Mesothelial cell of epicardium (in vitro differentiated cells): ENCODE measurements at places on chromosomes 13 and 19.

GRCh38 chr13:43776501-43777079 lies 10.2 kb downstream of the ENOX1 start:
- no peak for DNase-seq

DNA sequence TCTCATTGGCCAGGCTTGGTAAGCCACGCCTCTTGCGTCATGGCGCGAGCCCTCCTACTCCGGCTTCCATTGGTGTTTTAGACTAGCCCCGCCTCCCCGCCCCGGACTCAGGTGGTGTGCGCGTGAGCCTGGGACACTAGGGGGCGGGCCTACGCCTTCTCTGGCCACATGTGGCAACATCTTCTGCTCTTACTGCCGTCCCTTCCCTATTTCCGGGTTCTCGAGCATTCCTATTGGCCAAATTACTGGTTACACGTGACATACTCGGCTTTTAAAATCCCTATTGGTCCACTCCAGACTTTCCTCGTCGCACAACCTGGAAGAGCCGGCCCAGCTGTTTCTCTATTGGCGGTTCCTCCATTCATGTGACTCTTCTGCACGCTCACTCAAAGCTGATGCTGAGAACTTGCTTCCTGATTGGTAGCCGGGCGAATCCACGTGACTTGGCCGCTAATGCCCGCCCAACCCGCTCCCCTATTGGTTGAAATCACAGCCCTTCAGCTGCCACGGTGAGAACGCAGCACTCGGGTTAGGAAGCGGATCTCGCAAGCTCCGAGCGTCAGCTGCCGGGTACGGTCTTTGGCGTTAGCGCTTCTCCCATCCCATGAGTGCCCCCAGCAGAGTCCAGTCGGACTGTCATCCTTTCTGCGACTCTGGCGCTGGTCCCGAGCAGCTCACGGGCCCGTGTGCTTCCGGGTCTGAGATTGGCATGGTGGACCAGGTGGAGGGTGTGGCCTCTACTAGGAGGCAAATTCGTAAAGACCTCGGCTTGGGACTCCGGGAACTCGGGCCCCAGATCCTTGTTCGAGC lies at the start of gene BLOC1S3:
Gene BLOC1S3, plus strand, starts transcription at position 523 of the 810 bp plus-strand sequence. CDS start 513 bp downstream, outside the sequence.
- DNase-seq, result peak; percentile 99

DNA sequence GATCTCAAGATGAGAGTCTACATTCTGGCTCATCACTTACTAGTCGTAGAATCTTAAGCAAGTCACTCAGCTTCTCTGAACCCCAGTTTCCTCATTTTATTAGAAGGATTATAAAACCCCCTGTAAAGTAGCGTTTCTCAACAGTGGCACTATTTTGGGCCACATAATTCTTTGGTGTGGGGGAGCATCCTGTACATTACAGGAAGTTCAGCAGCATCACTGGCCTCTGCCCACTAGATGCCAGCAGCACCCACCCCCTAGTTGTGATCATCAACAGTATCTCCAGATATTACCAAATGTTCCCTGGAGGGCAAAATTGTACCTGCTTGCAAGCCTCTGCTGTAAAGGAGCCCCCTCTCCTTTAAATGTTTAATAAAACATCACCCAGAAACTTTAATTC lies 22.6 kb downstream of the STARD13 start:
- DNase-seq, result no peak

DNA sequence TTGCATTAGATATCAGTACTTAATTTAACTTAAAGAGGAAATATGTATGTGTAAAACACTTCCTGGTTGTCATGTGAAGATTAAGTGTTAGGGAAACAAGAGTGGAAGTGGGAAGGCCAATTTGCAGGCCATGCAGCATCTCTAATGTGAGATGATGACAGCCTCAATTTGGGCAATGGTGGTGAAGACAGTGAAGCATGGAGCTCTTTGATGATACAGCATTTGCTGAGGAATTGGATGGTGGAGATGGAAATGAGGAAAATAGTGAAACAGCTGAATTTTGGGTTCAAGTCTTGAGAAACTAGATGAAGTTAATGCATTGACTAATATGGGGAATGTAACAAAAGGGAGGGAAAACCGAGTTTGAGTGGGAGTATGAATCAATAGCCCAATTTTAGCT lies 231.7 kb upstream of the MIR17HG start:
- no peak for DNase-seq

GRCh38 chr13:27053902-27054595 lies 117.6 kb downstream of the USP12 start:
- no peak for DNase-seq

DNA sequence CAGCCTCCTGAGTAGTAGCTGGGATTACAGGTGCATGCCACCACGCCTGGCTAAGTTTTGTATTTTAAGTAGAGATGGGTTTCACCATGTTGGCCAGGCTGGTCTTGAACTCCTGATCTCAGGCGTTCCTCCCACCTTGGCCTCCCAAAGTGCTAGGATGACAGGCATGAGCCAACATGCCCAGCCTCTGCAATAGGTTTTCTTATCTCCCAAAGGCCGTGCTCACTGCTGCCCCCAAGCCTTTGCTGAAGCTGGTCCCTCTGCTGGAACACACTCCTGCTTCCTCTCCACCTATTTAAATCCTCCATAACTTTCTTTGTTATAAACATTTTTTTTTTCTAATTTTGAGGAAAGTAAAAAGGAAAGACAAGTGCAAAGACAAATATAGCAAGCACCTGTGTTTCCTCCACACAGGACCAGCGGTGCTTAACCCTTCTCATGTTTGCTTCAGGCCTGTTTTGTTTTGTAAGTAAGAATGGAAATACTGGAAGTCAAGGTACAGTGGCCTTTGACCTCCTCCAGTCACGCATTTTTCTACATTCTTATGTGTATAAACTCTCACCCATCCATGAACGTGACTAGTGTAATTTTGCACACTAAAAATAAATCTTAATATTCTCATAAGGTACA lies 14.5 kb upstream of the TNFAIP8L1 start:
- DNase-seq, result no peak

DNA sequence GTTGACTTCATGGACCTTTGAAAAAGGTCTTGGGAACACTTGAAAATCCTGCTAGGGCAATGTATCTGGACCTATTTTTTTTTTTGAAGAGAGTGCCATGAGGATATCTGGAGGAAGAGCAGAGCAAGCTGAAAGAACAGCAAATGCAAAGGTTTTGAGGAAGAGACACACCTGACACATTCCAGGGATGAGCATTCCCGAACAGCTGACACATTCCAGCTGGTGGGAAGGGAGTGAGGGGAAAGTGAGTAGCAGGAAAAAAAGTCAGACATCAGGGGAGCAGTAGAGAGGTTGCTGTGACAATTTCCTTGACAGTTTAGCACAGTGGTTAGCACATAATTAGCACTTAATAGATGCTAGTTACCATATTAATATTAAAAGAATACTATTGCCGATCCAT lies 14.7 kb downstream of the DGKH start:
- no peak for DNase-seq

DNA sequence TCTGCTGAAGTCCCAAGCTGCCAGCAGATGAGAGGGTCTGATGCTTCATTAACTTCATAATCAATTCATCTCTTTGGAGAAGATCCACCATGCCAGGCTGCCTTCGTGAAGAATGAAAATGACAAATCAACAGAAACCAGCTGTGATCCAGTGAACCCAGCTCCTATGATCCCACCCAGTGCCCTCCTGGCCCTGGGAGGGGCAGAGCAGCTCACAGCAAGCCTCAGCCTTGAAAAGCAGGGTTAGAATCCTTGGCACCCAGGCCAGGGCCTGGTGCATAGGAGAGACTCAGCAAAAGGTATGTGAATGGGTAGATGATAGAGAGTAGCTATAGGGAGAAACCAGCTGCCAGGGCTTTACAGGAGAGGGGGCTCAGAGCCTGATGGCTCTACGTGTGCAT lies 43.6 kb upstream of the UQCRFS1 start:
- no peak for DNase-seq

- DNase-seq, result no peak
Observed at GRCh38 chr19:32580353-32580900, 563 bp upstream of the PDCD5 start.

DNA sequence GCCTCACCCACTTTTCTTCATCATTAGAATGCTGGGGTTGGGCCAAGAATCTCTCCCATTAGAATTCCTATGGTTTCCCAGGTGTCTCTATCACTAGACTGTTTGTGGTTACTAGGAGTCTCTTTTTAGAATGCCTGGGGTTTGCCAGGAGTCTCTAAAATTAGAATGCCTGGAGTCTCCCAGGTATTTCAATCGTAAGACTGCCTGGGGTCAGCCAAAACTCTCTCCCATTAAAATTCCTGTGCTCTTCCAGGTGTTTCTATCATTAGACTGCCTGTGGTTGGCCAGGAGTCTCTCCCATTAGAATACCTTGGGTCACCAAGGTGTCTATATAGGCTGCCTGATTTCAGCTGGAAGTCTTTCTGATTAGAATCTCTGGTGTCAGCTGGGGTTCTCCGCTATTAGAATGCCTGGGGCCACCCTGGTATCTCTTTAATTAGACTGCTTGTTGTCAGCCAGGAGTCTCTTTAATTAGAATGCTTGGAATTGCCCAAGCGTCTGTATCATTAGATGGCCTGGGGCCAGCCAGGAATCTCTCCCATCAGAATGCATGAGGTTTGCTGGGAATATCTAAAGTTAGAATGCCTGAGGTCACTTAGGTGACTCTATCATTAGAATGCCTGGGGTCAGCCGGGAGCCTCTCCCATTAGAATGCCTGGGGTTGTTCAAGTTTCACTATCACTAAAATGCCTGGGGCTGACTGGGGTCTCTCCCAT lies 1479.2 kb downstream of the UQCRFS1 start:
- no peak for DNase-seq

GRCh38 chr13:44474122-44474910 lies 100.7 kb downstream of the SERP2 start:
- no peak for DNase-seq

DNA sequence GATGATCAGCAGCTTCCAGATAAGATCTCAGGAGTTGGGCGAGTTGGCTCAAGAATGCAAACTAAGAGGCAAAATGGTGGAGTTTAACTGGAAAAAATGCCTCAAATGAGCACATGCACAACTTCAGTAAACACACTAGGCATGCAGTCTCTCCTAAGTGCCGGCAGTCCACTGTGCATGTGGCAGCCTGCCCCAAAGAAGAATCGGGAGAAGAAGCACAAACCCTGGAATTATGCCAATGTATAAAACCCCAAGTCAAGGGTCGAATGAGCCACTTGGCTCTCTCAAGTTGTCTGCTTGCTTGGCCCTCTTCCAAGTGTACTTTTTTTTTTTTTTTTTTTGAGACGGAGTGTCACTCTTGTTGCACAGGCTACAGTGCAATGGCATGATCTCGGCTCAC lies 53.3 kb upstream of the SLITRK1 start:
- no peak for DNase-seq

DNA sequence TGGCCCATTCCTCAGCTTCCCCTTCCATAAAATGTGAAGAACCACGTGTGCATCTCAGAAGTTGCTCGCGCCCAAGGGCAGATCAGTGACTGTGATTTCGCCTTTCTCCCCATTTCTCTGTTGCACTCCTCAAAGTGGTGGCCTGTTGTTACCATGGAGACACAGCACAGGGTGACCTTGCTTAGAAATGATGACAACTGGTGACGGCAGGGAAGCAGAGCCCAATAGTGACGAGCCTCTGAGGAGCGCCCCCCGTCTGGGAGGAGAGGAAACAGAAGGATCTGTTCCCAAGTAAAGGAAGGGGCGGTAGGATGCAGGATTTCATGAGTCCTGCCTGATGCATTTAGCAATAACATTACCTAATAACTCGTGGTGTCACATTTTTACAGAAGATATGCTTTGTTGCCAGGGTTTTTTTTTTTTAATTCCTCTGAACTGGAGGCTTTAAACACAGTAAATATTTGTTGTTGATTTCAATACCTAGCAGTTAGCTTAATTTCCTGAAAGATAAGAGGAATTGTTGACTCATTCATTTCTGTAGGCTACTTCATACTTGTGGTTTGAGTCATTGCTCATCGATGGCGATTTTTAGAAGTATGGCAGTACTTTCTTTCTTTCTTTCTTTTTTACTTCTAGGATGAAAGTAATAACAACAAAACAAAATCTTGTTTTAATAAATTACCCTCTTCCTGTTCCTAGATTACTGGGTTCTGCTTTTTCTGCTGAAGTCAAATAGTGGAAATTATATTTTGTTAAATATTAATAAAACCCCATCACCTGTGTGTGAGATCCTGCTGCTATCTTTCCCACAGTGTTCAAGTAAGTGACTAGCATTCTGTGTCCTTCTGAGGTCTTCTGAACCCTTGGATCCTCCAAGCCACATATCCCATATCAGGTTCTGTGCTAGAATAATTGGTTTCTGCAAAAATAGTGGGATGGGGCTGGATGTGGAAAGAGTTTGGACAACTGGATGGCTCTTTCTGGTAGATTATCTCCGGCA lies 36.0 kb downstream of the MBNL2 start:
- DNase-seq, result no peak
